ENCODE measurements at places on chromosomes 1 and 21.

- DNase-seq = no peak
Measured at GRCh38 chr1:36300526-36300925, 5.6 kb upstream of the SH3D21 start.

- DNase-seq = no peak
Measured at GRCh38 chr1:5744341-5744740, 247.9 kb downstream of the NPHP4 start.

GRCh38 chr1:240591564-240591963 is 20.4 kb downstream of the GREM2 start:
- DNase-seq = no peak

DNA sequence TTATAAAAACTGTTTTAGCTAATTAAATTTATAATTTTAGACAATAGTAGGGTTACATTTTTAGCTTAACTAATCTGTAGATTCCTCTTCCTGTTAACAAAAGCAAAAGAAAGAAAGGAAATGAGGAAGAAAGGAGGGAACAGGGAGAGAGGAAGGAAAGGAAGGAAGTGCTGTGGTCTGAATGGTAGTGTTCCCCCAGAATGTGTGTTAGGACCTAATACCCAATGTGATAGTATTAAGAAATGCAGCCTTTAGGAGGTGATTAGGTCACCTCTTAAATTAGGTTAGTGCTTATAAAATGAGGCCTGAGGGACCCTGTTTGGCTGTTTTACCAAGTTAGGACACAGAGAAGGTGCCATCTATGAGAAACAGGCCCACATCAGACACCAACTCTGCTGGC is 136.9 kb upstream of the SAMSN1 start:
- DNase-seq = no peak

GRCh38 chr1:47578026-47578720 is 140.3 kb downstream of the FOXD2 start:
- no peak for DNase-seq

- DNase-seq = no peak
Measured at GRCh38 chr1:232422098-232422497, 207.8 kb downstream of the SIPA1L2 start.

GRCh38 chr1:229209386-229209785 is 61.5 kb upstream of the RAB4A start:
- no peak for DNase-seq

Measured in progenitor cell of endocrine pancreas (in vitro differentiated cells).